Stimulated activated CD8-positive, alpha-beta memory T cell treated with anti-CD3 and anti-CD28 coated beads, Interleukin-15, amount 100 ng/mL, for 1 hour (primary cell): ENCODE measurements at places on chromosomes 1 and 21.

DNA sequence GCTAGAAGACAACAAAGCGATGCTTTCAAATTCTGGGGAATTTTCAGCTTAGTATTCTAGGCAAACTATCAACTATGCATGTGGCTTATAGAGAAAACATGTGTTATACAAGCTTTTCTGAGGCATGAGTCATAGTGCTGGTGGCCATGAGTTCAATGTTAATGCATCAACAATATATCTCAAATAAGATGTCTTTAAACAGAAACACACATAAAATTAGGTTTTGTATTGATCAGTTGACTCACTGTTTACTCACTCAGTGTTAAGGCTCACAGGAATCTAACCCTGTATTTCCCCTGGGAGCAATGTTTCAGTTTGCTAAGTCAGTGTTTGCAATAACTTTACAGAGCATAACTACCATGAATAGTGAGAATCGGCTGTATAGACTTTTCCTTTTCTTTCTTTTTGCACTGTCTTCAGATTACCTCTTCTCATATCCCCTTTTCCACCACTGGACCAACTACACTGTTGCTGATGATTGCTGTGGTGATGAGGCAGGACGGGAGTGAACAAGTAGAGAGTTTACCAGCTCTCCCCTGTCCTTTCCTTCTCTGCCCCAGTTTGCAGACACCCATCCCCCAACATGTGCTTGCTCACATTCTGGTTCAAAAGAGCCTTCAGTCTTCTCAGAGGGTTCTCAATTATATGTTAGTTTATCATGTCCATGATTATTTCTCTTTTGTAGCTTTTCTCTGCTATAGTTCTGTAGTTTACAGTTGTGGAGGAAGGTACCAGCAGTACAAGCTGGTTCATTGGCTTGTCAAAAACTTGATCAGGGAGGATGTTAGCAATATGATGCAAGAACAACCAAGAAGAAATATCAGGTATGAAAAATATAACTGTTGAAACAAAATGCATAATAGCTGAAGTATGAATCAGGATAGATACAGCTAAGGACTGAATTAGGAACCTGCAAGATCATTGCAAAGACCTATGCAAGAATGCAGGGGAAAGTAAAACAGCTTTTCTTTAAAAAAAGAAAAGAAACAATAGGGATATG is 23.9 kb downstream of the CD2 start:
- no peak for DNase-seq

- DNase-seq = no peak
These were observed 21.0 kb downstream of the NKAIN1 start for GRCh38 chr1:31218705-31219104.

GRCh38 chr21:39004634-39005501 is 178.4 kb downstream of the PSMG1 start:
- no peak for DNase-seq

DNA sequence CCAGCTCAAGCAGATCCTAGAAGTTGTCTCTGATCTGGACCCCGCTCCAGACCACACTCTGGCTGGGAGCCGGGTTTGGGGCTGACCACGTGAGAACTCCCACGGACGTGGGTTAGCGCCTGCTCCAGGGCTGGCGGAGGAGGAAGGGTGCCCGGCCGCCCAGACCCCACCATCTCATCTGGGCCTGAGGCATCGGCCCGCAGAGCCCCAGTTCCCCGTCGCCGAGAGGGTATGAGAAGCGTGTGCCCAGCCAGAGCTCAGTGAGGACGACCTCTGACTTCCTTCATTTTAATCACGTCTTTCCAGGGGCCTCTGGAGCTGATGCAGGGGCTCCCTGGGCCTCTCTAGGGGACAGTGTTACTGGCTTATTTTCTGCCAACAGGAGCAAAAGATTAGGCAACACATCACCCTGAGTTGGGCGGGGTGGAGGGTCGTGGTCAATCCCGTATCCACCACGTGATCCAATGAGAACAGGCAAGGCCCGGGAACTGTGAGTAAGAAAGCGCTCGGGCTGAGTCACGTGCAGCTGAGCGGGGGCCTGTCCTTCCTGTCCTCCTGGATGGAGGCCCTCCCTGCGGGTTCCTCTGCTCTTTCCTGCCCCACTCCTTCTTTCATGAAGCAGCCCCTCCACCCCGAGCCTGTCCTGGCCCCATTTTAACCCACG is 81.1 kb downstream of the SIK1 start:
- no peak for DNase-seq

GRCh38 chr1:19187852-19188251 is 22.2 kb downstream of the UBR4 start:
- no peak for DNase-seq

DNA sequence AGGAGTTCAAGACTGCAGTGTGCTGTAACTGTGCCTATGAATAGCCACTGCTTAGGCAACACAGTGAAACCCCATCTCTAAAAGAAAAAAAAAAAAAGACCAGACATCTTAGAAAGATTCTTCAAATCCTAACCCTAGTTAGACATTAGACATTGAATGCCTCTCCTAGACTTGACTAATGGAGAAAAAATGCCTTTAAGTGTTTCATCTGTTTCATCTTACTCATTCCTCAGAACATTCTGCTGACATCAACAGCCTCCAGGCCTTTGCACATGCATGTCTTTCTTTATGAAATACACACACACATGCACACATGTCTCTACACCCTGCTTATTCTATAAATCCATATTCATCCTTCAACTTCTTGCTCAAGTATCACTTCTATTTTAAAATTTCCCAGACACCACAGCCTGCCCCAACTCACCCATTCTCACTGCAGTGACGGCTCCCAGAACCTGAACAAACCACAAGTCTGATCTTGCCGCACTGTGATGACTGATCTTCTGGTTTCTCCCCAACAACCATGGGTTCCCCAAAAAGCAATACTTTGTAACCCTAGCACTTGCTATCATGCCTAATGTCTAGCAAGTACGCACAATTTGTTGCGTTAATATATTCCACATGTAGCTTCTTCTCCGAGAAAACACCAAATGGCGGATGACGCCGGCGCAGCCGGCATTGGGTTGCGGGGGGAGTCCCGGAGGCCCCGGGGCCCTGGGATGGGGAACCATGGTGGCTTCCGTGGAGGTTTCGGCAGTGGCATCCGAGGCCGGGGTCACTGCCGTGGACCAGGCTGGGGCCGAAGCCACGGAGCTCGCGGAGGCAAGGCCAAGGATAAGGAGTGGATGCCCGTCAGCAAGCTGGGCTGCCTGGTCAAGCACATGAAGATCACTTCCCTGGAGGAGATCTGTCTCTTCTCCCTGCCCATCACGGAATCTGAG is 37.4 kb downstream of the LRRC52 start:
- no peak for DNase-seq

GRCh38 chr1:82710091-82710490 is 909.4 kb downstream of the ADGRL2 start:
- no peak for DNase-seq

DNA sequence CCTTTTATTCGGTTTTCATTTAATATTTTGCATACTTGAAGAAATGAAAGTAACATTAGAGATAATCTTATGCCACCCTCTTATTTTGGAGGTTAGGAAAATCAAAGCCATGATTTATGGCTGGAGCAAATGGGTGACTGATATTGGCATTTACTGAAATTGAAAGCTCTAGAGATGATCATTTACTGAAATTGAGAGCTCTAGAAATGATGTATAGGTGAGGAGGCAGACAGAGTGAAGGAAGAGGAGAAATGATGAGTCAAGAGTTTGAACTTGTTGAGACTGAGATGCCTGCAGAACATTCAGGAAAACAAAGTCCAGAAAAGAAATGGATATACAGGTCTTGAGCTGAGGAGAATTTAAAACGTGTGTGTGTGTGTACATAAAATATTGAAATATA is 217.6 kb downstream of the LTN1 start:
- DNase-seq = no peak

DNA sequence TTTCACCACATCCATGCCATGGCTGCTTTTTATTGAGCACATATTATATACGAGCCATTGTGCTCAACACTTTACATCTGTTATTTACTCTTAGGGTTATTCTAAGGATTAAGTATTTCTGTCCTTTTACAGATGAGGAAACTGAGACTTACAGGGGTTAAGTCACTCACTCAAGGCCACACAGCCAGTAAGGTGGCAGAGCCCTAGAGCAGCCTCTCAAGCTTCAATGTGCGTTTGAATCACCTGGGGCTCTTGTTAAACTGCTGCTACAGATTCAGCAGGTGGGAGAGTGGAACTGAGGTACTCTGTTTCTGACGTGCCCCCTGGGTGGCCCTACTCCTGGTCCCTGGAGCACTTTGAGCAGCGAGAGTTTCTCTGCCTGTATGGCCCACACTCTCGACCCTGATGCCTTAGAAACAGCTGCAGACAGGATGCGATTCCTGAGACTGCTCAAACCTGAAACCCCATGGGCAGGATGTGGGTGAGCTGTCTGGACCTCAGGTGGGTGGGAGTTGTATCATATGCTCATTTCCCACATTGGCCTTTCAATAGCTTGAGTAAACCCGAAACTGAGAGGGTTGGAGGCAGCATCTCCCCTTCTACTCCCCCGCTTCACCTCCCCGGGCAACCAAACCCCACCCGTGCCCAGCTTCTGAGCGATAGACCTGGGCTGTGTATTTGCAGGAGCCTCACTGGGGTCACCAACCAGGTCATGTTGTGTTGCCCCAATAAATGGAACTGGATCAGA is 59.3 kb downstream of the MAN1C1 start:
- peak; percentile 35 for DNase-seq

DNA sequence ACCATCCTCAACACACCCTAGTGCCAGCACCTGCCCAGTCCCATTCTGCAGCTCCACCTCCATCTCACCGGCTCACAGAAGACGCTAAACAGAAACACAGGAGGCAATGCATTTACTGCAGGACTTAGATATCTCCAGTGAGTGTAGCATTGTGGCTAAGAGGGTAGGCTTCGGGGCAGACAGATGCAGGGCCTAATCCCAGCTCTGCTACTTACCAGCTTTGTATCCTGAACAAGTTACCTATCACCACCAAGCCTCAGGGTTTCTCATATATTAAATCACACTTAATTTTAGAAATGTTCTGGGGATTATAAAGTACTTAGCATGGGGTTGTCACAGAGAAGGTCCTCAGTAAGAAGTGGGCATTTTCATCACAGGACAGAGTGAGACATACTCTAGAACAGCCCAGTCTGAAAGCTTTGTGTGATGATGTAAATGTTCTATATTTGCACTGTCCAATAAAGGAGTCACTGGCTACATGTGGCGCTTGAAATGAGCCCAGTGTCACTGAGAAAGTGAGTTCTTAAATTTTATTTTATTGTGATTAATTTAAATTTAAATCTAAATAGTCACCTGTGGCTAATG is 149.3 kb upstream of the C8B start:
- DNase-seq = no peak

DNA sequence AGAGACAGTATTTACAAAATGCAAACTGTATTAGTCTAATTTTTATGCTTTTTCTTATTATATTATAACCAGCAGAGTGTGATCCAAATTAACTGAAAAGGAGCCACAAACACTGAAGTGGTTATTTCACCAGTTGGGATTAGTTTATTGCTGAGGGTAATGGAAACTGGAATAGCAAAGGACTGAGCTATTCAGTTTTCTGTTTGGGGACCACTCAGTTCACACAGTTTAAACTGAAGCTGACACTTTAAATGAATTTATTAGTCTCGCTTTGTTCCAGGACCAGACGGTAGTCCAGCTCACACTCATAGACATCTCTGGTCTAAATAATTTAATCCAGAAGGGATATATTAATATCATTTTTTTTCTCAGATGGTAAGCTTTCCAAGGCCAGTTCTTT is 410.7 kb downstream of the LTN1 start:
- no peak for DNase-seq

DNA sequence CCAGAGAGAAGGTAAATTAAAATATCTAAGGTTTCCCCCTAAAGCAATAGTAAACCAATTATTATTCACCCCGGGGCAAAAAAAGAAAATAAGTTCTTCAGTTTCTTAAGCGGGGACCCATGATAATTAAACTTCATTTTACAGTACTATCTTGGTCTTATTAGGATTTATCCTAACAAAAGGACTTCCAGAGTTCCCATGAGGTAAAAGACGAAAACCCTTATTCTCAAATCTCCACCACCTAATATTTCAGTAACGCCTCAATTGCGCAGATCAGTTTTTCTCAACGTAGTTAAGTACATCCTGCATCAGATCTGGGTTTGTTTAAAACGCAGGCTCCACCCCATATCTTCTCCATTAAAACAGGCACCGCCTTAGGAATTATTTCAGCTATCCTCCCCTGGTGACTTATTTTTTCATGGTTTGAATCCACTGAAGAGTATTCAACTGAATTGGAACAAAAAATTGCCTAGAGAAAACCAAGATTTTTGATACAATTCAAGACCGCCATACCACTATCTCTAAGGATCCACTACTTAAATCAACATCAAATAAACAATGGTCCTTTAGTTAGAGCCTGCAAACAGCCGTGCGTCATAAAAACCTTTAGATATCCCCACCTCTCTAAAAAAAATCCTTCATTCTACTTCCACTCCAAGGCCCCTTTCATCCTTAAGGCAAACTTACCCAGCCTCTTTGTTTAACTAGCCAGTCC is 1.7 kb downstream of the MCL1 start:
- no peak for DNase-seq

GRCh38 chr1:29129916-29130315 is 6.2 kb upstream of the TMEM200B start:
- DNase-seq = no peak

GRCh38 chr1:4794020-4794780 is 139.8 kb downstream of the AJAP1 start:
- DNase-seq = no peak

DNA sequence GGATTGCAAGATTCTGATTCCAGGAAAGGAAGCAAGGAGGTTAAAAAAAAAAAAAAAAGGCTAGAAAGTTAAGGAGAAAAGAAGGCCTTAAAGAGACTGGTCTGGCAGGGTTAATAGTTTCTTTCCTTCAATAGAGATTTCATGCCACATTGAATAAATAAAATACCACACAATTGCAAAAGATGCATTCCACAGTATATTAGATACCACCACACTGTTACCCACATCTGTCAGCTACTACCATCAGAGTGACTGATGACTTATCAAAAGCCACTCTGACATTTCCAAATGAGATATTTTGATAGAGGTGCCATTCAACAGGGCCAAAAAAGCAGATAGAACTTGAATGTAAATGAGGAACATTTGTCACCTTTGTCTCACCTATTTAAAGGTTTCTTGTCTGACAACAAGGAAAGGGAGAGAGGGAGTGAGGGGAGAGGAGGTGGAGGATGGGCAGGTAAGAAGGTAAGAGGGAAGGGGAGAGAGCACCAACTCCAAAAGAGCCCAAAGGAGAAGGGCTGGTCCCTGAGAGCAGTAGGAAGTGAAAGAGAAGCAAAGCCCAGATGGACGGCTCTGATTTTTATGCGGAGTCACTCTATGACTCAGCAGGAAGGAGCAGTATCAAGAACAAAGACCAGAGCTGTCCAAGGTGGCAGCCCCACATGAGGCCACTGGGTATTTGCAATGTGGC is 38.3 kb downstream of the LRRN2 start:
- no peak for DNase-seq

- DNase-seq = no peak
These were observed 30.8 kb downstream of the RNF19B start for GRCh38 chr1:32933742-32934322.

GRCh38 chr21:36203603-36203889 is 46.9 kb downstream of the DOP1B start:
- DNase-seq = no peak

DNA sequence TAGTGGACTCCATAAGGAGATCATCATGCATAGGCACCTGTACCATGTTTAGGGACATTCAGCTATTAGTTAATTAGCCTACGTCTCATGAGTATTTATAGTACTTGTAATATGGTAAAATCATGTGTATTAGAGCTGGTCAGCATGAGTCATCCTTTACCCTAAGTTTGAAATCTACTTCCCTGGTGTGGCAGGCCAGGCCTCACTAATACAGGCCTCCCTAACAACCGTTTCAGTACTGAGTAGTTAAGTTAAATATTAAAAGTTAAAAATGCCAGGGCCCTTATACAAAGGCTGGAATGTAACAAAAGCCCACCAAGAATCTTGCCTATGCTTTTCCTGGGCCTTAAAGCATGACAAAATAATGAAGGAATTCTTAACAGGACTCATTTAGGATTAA is 356.3 kb upstream of the DPYD start:
- DNase-seq = no peak
